SJSA1 (cell line): ENCODE measurements at places on chromosomes 4 and X. TPM values are rescaled to one million over a fixed set of nuclear protein-coding genes. Genes with fewer than 3 reads are reported as not detected.

GRCh38 chr4:98794565-98795205 is 134.2 kb downstream of the EIF4E start:
- H3K4me3 ChIP-seq, result no peak overlapping the region
- H3K4me1 ChIP-seq, result no peaks in the 10 kb centered on the region
- H3K36me3 ChIP-seq, result no peaks in the 10 kb centered on the region
- no peak for DNase-seq
- no peaks in the 10 kb centered on the region for H3K27me3 ChIP-seq
- no peak overlapping the region for H3K27ac ChIP-seq

DNA sequence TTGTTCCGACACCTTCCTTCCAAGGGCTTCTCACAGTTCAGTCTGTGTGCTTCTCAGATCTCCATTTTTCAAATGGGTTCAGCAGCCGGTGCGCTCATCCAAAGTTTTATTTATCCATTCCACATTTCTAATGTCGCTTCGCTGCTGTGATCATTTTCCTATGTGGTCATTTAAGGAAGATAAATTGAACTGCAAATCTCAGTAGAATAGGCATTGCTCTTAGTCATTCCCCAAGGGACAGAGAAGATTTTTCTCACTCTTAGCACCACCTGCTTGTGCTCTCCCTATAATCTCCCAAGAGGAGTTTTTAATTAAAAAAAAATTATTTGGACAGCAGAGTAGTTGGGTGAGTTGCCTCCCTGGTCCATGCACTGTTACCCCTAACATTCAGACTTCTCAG is 278.9 kb upstream of the GATB start:
- H3K36me3 ChIP-seq, result no peaks in the 10 kb centered on the region
- no peaks in the 10 kb centered on the region for H3K27me3 ChIP-seq
- DNase-seq, result no peak
- peaks cover 7% of the 10 kb centered on the region; the same call in 1 of the 2 replicates for H3K4me1 ChIP-seq
- H3K27ac ChIP-seq, result no peak overlapping the region
- H3K4me3 ChIP-seq, result no peak overlapping the region

DNA sequence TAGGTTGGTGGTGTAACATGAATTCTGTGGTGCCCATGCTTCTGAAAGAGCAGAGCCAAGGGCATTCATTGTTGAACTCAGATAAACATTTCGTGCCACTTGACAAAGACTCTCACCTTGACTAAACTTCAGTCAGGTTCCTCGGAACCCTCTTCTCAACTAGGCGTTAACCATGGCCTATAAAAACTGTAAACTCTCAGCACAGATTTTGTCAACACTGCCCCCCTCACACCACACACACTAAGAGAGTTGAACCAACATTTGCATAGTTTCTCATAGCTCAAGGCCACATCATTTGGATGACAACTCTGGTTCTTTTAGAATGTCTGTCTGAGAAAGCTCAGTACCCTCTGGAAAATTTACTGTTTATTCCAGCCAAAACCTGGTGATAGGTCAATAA is 28.1 kb downstream of the CASP6 start:
- H3K27me3 ChIP-seq, result no peaks in the 10 kb centered on the region
- no peaks in the 10 kb centered on the region for H3K36me3 ChIP-seq
- no peaks in the 10 kb centered on the region for H3K4me1 ChIP-seq
- no peak overlapping the region for H3K4me3 ChIP-seq

SLC4A4 gene
- total RNA-seq, result 0.05 and 0.09 TPM in 2 replicates
